CD4-positive, alpha-beta memory T cell (primary cell): ENCODE measurements at places on chromosomes 2 and 18. TPM values are rescaled to one million over a fixed set of nuclear protein-coding genes. Genes with fewer than 3 reads are reported as not detected.

The VPS54 gene
- polyA plus RNA-seq: 4.0 TPM

The DTNA gene
- polyA plus RNA-seq: not detected

The IL37 gene
- not detected for polyA plus RNA-seq

The APOB gene
- not detected for polyA plus RNA-seq

The CCDC121 gene
- polyA plus RNA-seq: 0.79 TPM

The STAM2 gene
- polyA plus RNA-seq: 2.9 TPM

The FOXI3 gene
- not detected for polyA plus RNA-seq

The CPS1 gene
- polyA plus RNA-seq: not detected

The CDH19 gene
- polyA plus RNA-seq: not detected

The SLC8A1 gene
- polyA plus RNA-seq: not detected

The RASGRP3 gene
- 3.4 TPM for polyA plus RNA-seq

The GDF7 gene
- 0.22 TPM for polyA plus RNA-seq

The INPP1 gene
- 3.1 TPM for polyA plus RNA-seq

The SPP2 gene
- polyA plus RNA-seq: not detected

The RIT2 gene
- not detected for polyA plus RNA-seq

The ACTG2 gene
- not detected for polyA plus RNA-seq

The ACVR1C gene
- 2.4 TPM for polyA plus RNA-seq
